Activated naive CD4-positive, alpha-beta T cell treated with Interleukin-2 at 50 U/mL for 16 hours (primary cell): ENCODE measurements at places on chromosomes 5 and 9.

DNA sequence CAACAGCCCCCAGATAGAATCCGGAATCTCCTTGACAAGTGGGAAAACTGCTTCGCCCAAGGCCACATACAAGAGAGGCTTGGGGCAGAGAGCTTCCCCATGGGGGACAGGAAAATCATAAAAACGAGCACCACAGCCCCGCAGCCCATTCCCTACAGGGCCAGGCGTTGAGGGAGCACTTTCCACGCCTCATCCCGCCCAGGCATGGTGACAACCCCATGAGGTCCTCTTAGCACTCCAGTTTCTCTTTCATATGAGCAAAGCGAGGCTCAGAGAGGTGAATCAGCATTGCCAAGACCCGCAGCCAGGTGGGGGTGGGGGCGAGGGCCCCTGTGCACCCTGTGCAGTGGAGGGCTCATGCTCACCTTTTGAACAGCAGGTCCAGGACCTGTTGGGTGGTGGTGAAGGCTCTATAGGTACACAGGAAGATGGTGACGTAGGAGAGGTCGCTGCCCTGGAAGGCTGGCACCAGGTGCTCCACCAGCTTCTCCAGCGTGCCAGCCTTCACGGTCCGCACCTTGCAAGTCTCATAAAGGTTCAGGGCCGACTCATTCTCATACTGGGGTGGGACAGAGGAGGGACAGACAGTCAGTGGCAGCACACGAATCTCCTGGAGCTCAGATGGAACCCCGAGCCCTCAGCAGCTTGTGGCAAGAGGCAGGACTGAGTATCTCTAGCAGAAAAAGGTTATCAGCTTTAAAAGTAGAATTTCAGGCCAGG, 10.9 kb downstream of the RALGDS start:
- no peak for DNase-seq

DNA sequence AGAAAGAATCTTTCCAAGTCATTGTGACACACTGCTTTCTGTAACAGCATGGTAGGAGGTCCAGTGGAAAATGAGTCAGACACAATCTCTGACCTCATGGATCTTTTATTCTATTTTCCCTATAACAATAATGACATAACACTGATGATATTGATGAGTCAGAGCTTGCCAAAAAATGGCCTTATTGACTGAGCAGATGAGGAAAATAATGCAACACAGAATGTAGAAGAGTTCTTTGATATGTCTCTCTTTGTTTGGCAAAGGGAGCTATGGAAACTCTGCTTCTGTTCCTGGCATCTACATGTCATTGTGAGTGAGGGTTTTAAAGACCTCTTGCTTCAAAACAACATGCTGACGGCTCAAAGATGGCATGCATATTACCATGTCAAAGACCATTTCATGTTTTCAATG, 443.1 kb upstream of the ZNF608 start:
- DNase-seq, result no peak

DNA sequence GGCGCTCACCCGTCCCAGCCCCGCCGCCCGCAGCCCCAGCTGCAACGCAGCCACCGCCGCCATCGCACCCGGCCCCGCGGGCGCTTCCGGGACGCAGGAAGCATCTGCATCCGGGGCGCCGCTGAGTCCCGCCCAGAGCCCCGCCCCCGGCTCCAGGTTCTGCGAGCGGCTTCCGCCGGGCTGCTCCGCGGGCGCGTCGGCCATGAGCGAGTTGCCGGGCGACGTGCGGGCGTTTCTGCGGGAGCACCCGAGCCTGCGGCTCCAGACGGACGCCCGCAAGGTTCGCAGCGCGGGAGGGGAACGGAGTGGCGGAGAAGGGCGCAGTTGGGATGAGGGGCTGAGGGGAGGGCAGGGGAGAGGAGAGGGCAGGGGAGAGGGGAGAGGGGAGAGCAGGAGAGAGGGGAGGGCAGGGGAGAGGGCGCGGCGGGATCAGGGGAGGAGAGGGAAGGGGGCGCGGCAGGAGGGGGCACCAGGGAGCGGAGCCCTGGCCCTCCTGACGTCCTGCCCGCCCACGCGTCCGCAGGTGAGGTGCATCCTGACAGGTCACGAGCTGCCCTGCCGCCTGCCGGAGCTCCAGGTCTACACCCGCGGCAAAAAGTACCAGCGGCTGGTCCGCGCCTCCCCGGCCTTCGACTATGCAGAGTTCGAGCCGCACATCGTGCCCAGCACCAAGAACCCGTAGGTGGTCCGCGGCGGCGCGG, at the start of the genes SURF1 and SURF2:
TSS of gene SURF1 (minus strand) at position 97 of the 701 bp plus-strand sequence. CDS start at position 63, 34 bp downstream.
TSS of gene SURF2 (plus strand) at position 160 of the 701 bp plus-strand sequence. CDS start at position 203, 43 bp downstream.
- peak; percentile 93 for DNase-seq

DNA sequence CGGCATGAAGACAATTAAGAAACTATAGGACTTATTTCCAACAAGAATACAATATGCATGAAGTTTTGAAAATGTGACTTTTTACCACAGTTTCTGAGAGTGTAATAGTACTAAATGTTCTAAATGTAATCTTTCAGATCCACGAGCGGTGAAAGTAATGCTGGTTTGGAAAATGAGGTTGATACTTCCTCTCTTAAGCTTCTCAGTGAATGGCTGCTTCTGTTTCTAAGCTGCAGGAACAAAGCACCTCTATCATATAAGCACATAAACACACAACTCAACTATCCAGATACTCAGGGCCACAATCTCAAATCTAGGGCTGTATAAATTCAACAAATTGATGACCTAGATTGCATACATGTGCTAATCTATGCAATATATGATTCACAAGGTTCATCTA, 78.3 kb downstream of the LIFR start:
- no peak for DNase-seq

DNA sequence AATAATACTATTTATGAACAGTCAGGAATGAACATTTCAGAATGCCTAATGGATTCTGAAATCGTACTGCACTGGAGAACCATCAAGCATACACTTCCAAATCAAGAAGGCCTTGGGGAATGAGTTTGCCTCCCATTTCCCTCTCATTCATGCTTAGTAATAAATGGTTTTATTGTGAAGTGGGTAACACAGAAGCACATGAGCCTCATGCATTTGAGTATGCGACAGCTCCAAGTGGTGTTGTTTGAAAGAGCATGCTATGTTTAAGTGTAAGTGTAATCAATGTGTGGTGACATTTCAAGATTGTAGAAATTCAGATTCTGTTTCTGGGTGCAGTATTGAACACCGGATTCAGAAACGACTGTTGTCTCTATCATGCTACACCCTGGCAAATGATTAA, 60.0 kb downstream of the SGCD start:
- DNase-seq, result no peak

DNA sequence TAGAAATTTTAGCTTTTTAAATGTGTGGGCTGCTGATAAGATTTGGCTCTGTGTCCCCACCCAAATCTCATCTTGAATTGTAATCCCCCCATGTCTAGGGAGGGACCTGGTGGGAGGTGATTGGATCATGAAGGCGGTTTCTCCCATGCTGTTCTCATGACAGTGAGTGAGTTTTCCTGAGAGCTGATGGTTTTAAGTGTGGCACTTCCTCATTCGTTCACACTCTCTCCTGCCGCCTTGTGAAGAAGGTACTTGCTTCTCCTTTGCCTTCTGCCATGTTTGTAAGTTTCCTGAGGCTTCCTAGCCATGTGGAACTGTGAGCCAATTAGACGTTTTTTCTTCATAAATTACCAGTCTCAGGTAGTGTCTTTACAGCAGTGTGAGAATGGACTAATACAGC, 127.8 kb upstream of the MVB12B start:
- no peak for DNase-seq

DNA sequence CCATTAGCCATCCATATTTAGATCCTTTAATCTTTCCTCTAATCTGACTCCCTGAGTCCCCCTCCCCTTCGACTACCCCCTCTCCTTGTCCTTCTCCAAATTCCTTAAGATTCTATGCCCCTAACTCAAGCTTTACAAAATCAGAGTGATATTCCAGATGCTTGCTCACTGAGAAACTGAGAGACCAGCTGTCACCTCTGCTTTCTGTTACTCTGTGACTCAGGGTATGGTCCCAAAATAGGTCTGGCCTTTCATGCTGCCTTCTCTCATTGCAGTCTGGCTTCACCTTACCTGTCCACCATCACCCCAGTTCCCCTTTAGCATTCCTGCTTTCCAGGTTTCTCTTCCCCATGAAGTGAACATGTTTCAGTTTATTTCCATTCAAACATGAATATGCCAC, 383.3 kb upstream of the SLC30A5 start:
- DNase-seq, result no peak

GRCh38 chr9:89757776-89758528, 153.1 kb downstream of the GADD45G start:
- no peak for DNase-seq

GRCh38 chr9:97411789-97412625, at the start of gene TDRD7:
TDRD7 (plus strand) TSS chr9:97412096; CDS start chr9:97428466, 16,370 bp downstream.
- peak; percentile 93 for DNase-seq

DNA sequence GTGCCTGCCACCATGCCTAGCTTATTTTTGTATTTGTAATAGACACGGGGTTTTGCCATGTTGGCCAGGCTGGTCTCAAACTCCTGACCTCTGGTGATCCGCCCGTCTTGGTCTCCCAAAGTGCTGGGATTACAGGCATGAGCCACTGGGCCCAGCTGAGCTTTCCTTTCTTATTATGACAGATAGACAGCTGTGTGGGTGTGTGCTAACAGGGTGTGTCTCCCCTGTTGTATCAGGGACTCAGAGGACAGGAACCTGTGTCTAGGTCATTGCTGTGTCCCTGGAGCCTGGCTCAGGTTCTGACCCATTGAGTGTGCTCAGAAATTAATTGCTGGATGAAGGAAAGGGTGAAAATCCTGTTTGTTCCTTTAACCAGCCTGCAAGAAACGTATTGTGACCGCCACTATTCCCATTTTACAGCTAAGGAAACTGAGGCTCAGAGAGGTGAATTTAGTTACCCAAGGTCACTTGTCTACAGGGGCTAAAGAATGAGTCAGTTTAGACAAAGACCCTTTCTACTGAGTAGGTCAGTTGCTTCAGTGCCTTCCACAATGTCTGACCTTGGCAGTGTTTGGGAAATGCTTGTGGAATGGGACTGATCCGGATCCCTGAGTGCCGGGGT, 16.8 kb downstream of the NCS1 start:
- no peak for DNase-seq

GRCh38 chr5:113232221-113232620, 202.6 kb downstream of the TSSK1B start:
- no peak for DNase-seq

- DNase-seq, result peak; percentile 52
Measured at GRCh38 chr5:163408311-163408923, 29.0 kb upstream of the CCNG1 start.

DNA sequence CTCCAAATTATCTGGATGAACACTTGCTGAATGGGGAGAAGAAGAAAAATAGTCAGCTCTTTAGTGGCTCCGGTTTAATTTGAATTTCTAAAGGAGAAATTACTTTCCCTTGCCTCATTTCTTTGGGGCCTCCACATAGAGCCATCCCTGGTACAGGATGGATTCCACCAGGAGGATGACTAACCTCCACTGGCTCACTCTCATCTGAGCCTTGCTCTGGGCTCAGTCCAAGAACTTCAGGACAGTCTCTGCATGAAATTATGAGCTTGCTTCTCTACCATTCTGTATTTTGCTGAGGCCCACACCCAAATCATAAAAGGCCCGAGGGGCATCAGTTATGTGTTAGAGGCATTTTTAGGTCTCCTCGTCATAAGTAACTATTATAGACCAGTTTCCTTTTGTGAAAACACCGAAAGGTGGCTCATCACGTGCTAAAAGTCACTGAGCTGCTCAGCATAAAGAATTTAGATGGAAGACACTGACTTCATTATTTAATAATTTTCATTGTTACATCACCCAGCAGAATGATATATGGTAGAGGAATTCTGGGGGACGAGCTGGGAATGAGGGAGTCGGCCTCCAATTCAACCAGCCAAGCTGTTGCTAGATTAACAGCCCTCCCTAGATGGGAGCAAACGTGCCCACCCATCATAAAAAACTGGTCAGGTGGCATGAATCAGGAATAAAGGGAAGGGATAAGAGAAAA, 222.1 kb downstream of the TARS1 start:
- DNase-seq, result no peak

- DNase-seq, result no peak
Measured at GRCh38 chr5:178232920-178233429, 373 bp upstream of the PHYKPL start.

DNA sequence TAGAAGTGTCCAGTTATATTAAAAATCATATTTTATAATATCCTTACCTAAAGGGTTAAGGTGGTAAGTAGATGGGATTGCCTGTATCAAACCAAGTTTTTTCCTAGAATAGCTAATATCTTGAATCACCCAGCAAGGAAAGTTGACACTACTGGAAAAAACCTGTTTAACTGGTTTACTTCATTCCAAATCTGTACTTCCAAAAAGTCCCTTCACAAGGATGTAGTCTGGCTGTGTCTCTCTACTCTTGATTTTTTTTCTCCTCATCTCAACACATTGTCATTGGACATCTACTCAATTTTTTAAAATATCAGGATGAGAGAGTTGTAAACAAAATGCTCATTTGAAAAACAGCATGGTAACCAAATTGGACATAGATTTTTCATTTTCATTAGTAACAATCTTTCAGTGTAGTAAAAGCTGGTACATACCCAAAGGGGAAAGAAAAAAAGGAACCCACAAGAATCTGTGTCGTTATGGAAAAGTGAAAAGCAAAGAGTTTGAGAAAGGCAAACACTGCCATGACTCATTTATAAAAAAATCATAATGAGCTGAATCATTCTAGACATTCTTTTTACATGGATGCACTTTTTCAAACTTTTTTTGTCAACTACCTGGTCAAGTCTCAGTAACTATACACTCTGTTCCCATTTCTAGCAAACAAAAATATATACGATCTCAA, 173.5 kb downstream of the GLIS3 start:
- no peak for DNase-seq

DNA sequence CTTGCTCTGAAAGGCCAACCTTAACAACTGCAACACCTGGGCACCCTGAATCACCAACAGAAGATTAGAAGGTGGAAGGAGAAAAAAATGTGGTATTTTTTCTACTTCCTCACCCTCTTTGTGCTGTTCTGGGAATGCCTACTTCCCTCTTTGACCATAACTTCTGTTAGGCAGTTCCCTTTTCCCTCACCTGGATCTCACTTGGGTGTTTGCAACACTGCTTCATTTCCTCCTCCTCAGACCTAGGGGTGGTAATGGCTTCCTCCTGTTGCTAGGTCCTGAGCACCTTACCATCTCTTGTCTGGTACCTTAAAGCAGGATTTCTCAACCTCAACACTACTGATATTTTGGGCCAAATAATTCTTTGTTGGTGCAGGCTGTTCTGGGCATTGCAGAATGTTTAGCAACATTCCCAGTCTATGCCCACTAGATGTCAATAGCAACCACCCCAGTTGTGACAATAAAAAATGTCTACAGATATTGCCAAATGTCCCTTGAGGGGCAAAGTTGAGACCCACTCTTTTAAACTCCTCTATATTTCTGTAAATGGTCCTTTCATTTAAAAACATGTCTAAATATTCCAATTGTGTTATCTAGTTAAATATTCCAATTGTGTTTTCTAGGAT, 300.0 kb upstream of the VLDLR start:
- no peak for DNase-seq

- no peak for DNase-seq
Measured at GRCh38 chr9:10396615-10397014, 216.2 kb downstream of the PTPRD start.

- no peak for DNase-seq
Measured at GRCh38 chr5:90326995-90327394, 82.6 kb downstream of the CETN3 start.

GRCh38 chr5:78268356-78268755, 26.1 kb downstream of the AP3B1 start:
- DNase-seq, result no peak
